ENCODE measurements at places on chromosomes 3 and 15.
A peak's percentile ranks its signal among the peaks of the same experiment; 100 is the strongest.

DNA sequence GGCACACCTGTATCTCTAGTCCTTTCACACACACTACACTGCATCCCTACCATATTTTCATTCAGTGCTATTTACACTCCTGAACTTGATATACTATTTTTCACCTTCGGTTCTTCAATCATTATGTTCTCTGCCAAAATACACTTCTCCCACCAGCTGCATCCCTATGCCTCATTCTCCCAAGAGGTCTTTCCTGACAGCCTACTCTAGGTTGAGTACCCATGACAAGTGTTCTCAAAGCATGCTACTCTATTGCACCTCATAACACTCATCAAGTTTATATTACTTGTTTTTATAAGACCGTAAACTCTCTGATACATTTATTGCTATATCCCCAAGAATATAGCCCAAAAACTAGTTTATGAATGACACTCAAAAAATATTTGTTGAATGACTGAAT is 549.5 kb downstream of the PYDC2 start:
- DNase-seq = no peak

GRCh38 chr3:134105876-134106556 is 76.3 kb upstream of the SLCO2A1 start:
- no peak for DNase-seq

DNA sequence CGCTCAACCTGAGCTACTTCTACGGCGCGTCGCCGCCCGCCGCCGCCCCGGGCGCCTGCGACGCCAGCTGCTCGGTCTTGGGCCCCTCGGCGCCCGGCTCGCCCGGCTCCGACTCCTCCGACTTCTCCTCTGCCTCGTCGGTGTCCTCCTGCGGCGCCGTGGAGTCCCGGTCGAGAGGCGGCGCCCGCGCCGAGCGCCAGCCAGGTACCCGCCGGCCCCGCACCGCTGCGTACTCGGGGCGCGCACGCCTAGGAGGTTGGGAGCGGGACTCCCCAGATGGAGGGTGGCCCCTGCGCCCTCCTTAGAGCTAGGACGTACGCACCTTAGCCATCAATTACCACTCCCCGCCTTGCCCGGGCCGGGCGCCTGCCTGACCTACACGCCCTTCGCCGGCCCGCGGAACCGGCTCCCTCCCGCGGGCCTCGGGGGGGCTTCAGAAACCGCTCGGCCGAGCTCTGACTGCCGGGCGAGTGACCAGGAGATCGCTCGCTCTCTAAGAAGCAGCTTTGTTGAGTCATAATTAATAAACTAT is 466 bp downstream of the NFKBIZ start:
- DNase-seq = no peak

DNA sequence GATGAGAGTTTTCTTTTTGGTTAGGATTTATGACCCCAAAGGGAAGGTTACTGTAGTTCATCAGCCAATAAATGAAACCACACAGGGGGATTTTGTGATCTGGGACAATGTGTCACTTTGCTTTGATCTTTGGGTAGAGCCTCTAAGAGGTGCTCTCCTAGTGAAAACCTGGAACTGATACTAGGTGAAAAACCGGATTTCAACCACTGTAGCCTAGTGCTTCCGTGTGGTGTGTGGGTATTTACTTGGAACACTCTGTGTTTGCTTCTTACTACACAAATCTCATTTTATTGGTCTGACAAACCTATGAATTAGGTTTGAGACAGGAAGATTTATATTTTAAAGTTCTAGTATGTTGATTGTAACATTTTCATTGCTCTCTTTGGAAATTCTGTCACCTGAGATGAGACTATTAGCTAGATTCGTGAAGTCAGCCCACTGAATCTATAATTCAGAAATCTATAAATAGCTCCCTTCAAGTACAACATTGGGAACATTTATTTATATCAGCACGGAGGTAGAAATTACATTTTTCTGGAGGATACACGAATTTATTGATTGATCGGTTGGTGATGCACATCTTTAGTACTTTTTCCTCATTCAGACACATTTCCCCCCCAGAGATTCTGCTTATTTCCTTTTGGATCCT is 119.8 kb downstream of the AKAP13 start:
- no peak for DNase-seq

DNA sequence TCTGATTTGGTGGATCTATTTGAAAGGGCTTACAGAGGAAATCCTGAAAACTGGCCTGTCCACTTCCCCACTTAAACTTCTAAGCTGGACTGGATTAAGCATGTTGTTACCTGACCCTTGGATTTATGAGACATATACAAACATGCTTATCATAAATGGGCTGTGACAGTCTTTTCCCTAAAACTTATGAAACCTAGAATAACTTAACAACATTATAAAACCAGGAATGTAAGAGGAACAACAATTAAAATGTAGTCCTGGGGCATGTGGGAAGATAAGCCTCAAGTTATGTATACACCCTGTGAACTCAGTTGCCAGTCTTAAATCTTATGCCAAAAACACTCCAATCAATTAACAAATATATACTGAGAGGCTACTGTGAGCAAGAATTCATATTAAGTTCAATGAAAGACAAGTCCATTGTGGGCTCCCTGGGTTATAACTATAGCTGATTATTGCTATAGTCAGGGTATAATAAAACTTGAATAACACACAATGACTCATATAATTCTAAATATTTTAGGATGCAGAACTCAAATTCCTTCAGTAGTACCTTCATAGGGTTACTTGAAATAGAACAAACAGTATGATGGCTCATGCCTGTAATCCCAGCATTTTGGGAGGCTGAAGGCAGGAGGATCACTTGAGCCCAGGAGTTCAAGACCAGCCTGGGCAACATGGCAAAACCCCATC is 87.2 kb upstream of the PPIB start:
- no peak for DNase-seq

- no peak for DNase-seq
These were observed 25.2 kb downstream of the GOLGA6D start for GRCh38 chr15:75307778-75308390.

GRCh38 chr3:22441711-22442110 is 690.7 kb upstream of the ZNF385D start:
- DNase-seq = no peak

- DNase-seq = no peak
These were observed 84.0 kb downstream of the FILIP1L start for GRCh38 chr3:100030346-100030745.

GRCh38 chr15:100192097-100193080 is 149.4 kb downstream of the ADAMTS17 start:
- no peak for DNase-seq

- DNase-seq = no peak
These were observed 74.1 kb downstream of the CHL1 start for GRCh38 chr3:270688-271087.

GRCh38 chr3:178436773-178437172 is 99.5 kb upstream of the KCNMB2 start:
- DNase-seq = no peak

DNA sequence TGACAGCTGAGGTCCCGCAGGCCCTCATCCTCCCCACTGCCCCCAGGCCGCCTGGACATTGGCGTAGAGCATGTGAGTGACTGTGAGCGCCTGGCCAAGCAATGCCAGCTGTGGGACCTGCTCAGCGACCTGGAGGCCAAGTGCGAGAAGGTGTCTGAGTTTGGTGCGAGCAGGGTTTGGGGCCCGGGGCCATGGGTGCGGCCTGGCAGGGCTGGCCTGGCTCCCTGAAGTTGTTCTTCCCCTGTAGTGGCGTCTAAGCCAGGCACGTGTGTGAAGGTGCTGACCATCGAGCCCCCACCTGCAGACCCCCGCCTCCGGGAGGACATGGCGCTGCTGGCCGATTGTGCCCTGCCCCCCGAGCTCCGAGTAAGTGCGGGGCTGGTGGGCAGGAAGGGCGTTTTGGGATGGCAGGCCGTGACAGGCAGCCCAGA is 4.2 kb downstream of the ABTB1 start:
- DNase-seq = no peak

DNA sequence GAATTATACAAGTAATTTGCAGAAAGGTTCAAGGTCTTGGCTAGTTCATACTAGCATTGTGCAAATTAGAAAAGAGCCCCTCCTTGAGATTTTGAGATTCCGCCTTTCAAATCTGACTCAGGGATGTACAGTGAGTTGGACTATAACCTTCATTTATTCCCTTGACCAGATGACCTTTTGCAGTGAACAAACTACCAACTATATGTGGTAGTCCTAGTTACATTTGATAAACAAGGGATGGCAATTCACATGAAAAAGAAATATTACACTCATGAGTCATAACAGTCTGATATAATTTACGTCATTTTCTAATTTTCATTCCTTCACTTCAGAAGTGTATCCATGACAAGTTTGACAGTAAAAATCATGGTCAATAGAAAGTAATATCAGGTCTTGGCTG is 860.4 kb downstream of the ROBO1 start:
- DNase-seq = no peak

DNA sequence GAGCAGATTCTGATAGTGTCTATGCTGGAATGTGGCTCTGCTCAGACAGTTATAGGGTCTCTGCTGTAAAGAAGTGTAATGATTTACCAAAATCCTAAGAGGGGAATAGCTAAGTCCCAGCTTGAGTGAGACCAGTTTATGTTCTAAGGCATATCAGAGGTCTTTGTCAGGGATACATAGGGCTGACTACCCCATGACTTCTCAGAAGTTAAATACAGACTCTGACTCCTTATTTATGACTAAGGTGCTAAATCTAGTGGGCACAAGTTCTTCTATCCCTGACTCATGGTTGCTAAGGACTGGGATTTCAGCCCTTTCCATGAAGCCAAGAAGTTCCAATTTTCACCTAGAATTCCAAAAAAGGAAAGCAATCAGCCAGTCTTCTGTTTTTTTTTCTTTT is 192.6 kb upstream of the POU1F1 start:
- no peak for DNase-seq

DNA sequence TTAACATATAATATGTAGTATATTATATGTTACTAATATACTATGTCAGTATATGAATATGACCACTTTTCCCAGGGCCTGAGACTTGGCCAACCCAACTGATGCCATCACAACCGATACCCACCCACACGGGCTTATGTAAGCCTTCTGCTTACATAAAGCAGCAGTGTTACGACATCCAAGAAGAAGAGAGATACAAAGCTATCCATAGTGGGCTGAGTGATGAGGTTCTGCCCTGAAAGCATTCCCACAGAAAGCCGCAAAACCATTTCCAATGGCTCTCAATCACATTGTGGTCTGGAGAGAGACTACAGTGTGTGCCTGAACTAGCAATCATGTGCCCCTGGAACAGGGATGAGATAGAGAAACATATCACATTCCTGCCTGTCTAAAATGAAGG is 177.9 kb downstream of the PLOD2 start:
- no peak for DNase-seq

DNA sequence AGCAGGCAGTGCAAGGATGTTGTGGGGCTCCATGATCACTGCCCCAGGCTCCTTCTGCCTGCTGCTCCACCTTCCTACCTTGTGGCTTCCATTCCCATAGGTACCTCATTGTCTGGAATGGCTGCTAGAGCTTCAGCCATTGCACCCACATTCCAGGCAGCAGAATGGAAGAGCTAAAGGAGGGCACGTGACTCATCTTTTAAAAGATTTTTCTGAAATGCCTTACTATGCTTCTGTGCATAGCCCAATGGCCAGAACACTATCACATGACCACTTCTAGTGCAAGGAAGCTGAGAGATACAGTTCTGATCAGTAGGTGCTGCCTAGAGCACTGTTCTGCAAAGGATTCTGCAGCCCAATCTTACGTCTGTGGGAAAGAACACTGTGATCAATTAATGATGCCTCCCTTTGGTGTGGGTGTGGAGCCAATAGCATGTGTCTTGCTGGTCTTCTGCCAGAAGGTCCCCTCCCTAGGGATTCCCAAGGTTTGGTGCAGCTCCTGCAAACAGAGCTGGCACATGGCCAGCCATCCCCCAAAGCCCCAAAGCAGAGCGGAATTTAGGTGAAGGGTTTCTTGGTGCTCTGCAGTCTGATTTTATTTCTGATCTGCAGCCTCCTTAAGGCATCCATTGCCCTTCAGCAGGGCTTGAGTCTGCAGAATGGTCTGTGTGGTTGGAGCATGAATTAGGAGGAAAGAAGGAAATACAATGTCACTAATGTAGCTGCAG is 34.4 kb downstream of the SPSB4 start:
- DNase-seq = no peak

- DNase-seq = no peak
These were observed 44.4 kb upstream of the GK5 start for GRCh38 chr3:142269767-142270166.

GRCh38 chr3:66922058-66922457 is 76.0 kb upstream of the KBTBD8 start:
- no peak for DNase-seq

DNA sequence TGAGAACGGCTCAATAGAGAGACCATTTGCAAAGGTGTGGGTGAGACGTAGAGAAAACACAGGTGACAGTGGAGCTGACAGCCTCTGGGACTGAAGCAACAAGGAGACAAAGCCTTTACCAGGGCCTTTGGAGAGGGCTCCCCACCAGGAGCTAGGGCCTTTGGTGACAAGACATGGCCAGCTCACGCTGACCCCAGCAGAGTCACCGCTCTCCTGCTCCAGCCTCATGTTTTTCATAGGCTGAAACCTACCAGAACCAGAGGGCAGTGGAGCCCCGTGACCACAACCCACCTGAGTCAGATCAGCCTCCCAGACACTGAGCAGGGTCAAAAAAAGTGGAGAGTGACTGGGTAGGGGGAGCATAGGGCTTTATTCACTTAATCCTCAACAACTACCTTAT is 214.7 kb downstream of the SHQ1 start:
- no peak for DNase-seq

DNA sequence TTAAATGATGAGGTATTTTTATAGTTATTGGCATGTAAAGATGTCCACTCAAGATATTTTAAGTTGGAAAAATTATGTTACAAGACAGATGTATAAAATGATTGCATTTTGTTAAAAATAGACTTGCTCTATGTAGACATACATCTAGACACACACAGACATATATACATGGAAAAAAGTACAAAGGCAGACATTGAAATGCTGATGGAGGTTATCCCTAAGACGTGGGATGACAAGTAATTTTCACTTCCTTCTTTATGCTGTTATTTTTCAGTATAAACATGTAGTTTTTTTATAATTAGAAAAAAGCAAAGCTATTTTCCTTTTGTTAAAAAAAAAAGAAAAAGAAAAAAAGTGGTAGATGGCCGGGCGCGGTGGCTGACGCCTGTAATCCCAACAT is 7.2 kb downstream of the HOMER2 start:
- DNase-seq = no peak

DNA sequence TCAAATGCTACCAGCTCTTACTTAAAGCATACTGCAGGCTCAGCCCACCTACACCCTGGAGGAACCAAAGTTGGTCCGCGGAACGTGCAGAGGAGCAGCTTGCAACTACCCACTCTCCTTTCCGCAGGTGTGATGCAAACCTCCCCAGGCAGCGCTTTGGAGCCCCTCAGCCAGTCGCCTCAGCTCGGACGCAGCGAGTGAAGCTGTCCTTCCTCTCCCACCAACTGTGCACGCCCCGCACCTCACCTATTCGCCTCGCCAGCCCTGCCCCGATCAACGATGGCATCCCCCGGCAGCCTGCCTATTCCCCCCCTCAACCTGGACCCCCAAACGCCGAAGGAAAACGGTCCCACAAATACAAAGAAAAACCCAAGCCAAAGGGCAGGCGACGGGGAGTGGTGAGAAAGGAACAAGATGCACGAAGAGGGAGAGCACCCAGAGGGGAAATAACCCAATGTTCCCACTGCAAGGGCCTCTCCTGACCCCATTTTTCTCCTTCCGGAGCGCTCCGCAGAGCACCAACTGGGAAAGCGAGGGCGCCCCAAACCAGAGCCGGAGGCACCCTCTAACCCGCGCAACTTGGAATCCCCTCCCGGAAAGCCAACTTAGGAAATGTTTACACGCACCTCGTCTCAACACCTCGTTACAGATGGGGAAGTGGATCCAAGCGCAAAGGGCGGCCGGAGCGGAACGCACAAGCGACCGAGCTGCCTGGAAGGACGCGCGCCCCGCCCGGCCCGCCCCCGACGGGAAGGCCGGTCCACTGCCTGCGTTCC is 665 bp downstream of the GLB1 start:
- DNase-seq = peak; percentile 21
